ENCODE measurements at places on chromosomes 13 and 19.

DNA sequence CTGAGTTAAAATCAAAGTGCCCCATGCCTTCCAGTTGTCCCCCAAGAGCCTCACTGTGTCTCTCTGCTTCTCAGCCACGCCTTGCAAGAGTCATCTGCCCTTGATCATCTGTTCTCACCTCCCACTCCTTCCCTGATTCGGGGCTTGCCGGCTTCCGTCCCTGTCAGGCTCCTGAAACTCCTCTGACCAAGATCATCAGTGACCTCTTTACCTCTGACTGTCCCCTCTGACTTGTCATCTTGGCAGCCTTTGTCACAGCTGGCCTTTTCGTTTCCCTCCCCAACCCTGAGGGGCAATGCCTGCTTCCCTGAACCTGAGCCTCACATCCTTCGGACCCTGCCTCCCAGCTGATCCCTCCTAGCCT lies 66.3 kb downstream of the MAP4K1 start:
- DNase-seq, result no peak

DNA sequence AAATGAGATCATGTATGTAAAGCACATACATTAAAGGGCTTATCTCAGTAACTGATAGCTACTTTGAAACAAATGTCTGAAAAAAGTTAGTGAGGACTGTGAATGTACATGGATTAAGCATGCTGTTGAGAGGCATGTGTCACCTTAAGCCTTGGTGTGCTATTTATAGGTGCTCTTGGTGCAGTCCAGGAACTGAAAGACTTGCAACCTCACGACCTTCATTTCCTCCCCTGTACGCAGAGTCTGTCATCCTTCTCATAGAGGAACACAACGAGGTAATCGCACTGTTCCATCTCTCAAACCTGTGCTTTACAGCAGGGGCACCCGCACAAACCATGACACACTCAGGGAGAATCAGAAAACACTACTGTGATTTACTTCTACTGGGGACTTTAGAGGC lies 65.6 kb downstream of the UFM1 start:
- no peak for DNase-seq

DNA sequence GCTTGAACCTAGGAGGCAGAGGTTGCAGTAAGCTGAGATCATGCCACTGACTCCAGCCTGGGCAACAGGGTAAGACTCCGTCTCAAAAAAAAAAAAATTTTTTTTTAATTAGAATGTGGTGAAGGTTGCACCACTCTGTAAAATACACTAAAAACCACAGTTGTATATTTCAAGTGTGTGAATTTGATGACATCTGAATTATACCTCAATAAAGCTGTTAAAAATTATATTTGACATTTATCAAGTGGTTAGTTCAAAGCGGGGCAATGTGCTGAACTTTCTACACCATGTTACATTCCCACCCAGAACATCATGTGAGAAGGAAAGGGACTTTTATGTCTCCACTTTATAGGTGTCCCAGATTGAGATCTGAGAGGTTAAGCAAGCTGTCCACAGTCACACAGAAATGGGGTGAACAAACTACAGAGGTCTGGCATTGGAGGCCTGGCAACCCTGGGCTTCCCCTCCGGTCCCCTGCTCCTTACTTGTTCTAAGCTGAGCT lies 5.9 kb upstream of the S1PR5 start:
- DNase-seq, result no peak

- no peak for DNase-seq
Measured at GRCh38 chr13:96011291-96011872, 41.8 kb downstream of the UGGT2 start.

DNA sequence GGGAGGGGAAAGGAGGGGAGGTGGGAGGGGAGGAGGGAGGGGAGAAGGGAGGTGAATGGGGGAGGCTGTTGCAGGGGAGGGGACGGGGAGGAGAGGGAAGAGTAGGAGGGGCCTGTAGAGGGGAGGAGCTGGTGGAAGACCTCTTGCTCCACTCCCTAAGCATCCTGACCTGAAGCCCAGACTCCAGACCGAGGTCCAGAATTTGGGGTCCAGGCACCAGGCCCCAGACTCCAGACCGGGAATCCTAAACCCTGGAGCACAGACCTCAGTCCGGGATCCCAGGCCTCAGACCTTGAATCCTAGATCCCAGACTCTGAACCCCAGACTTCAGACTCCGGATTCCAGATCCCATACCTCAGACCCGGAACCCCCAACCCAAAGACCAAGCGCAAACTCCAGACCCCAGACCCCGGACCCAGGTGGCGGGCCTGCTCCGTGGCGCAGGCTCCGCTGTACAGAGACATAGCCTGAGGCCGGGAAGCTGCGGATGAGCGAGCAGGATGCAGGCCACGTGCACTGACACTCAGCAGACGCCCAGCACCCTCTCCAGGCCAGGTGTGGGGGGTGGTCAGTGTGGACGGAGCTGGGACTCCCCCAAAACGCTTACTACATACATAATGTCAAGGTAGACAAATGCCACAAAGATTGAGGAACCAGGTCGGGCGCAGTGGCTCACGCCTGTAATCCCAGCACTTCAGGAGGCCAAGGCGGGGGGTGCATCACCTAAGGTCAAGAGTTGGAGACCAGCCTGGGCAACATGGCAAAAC lies 710 bp upstream of the BTBD2 start:
- peak; percentile 12 for DNase-seq

DNA sequence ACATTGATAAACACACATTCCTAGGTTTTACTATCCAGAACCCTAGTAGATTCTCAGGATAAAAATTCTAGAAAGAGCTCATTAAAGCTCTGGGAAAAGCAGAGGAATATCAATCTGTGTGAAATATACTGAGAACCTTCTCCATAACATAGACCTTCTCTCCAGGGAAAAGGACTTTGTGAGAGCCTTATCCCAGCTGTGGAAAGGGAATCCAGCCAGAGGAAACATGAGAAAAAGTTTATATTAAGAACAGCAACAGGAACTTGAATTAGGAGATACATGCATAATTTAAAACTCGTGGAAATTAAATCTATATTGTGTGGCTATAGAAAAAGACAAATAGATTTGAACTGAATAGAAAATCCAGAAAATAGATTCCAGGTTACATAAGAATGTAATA lies 1639.9 kb downstream of the EFNB2 start:
- no peak for DNase-seq

DNA sequence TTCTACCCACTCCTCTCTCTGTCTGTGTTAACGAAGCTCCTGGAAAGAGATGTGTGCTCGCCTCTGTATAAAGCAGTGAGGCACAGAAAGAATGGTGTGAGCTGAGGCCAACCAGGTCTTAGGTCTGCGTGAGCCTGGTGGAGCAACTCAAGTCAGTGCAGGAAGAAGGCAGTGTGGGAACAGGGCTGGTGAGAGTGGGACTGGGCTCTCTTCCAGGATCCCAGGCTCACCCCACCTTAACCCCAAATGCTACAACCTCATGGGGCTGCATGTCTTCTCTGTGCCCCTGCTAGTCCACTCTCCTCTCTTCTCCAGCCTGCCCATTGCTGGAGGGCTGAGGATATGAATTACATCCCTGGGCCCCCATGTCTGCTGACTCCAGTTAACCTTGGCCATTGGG lies 127.4 kb downstream of the DCT start:
- no peak for DNase-seq

DNA sequence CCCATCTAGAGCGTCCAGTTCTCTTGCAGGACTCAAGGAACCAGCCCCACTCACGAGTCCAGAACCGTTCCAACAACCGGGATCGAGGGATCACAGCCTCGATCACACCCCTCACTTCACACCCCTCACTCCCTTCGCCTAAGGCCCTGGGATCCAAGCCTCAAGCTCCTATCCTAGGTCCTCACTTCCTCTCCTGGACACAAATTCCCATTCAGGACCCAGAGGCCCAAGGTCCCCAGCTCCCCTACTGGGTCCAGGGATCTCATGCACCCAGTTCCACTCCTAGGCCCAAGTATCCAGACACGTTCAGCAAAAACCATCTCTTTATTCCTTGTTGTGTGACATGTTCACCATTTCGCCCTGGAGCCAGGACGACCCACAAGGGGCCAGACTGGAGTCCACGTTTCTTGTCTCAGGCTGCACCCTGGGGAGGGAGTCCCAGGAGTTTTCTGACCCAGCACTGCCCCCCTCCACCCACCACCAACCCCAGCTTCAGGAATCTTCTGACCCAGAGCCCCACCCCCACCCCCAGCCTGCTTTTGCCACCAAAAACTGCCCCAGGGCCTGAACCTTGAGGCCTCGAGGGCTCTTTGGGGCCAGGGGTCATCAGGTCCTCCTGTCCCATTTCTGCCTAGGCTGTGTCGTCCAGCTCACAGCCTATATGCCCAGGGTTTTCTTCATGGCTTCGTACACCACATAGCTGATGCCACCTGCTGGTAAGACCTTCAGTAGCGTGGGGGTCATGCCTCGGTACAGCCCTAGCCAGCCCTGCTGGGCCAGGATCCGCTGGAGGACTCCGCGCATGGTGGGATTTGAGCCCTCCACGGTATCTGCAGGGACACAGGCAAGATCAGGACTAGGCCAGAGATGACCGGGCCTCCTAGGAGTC lies 1.4 kb upstream of the KHSRP start:
- no peak for DNase-seq

DNA sequence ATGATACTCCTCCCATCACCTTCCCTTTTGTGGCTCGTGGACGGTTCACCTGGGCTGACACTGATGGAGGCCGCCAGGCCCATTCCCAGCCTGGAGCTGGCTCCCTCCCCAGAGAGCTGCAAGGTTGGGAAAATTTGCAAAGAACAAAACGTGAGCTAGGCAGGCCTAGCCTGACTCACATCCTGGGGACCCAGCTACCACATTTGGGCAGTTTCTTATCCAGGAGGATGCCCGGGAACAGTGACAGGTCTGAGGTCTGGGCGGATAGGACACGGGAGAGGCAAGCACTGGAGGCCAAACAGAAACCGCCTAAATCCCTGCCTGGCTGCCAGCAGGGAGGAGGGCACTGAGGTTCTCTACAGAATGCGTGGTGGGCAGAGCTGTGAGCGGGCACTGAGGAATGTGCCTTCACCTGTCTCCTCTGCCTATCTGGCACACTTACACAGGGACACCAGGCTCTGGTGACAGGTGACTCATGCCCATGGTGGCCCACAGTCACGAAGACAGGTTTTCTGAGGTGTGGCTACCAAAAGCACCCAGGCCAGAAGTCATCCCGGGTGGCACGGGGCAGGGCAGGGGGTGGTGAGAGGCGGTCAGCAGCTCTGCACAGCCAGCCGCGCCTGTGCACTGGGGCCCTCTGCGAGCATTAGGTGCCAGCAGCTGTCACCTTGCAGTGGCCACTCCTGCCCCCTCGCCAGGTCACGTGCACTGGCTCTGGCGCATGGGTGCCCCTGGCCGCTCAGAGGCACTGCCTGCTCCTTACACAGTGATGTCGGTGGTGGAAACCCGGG lies 23.2 kb downstream of the SH3GL1 start:
- DNase-seq, result no peak

Data from bone marrow (tissue), 2 donors.